ENCODE measurements at places on chromosomes 7 and 10.

DNA sequence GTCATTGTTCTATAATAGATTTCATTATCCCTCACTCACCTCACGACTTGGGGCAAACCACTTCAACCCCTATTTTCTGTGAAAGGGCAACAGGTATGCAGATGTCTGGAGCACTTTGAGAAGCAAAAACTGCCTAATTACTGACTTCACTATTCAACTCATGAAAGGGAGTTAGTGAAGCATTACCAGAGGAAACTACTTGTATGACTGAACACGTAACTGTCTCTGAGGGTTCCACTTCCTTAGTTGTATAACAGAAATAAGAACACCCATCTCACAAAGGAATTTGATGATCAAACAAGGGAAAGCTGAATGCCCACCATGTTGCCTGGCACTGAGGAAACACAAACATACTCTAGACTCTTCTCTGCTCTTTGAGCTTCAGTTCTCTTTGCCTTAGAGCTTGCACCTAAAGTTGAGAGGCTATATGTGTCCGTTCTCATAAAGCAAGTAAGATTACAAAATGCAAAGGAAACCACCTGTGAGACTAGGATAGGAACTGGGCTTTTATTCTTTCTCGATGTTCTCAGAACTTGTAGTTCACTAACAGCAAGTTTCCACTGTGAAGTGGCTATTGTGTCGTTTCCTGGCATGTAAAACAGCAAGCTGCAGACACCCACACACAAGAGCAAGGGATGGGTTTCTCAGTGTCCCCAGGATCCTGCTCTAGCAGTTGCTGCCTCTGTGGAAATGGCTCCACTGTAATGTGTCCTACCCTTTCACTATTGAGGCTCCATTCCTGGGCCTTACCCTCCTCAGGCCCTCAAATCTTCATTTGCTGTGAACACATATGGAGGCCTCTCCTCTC is 2.6 kb downstream of the TMEM243 start:
- DNase-seq = no peak

DNA sequence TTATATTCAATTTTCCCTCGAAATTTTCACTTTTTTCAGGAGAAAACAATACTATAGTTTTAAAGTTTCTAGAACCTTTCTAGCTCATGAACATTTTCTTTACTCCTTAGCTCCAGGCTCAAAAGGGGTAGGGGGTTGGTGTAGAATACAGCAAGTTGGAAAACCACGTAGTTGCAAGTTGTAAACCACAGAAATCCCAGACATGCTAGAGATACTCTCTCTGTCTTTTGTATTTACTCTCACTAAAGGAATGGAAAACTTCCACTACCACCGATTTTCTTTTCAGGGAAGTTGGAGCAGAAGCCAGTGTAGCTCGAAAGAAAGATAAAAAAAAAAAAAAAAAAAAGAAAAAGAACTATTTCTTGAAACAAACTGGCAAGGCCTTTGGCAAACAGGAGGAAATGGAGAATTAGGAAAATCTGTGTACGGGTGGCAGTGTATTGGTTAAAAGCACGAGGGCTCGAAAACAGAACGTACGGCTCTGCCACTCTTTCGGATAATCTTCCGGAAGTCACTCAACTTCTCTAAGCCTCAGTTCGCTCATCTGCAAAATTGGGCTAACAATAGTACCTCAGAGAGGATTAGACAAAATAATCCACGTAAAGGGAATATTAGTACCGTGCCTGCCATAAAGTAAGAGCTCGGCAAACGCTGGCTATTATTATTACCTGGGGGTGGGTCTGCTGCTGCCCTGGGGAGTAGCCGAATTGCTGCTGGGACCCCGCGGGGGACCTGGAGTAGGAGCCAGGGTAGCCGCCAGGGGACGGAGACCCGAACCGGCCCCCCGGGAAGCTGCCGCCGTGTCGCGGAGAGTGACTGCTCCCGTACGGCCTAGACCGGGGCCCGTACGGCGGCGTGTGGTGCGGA is 628 bp downstream of the MPLKIP start:
- no peak for DNase-seq

DNA sequence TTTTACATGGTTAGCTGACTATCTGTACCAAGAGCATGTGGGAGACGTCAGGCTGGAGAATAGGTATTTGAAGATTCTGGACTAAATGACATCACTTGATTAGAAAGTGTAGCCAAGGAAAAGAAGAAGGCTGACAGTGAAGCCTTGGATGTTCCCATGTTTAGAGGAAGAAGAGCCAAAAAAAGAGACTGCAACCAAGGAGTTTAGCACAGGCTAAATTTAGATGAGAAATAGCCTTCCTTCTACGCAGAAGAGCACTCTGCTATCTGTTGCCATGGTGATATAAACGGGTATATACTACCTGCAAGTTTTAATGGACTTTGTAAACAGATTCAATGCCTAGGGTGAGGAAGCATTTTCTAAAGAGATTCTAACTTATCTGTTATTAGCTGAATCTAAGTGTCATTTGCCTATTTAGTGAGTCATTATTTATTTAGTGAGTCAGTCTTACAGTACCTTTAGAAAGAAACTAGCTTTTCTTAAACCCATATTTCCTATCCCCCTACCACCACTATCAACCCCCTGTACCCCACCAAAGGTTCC is 69.8 kb downstream of the CDK6 start:
- DNase-seq = no peak

GRCh38 chr7:149804106-149804505 is 30.7 kb upstream of the ZNF467 start:
- DNase-seq = no peak

DNA sequence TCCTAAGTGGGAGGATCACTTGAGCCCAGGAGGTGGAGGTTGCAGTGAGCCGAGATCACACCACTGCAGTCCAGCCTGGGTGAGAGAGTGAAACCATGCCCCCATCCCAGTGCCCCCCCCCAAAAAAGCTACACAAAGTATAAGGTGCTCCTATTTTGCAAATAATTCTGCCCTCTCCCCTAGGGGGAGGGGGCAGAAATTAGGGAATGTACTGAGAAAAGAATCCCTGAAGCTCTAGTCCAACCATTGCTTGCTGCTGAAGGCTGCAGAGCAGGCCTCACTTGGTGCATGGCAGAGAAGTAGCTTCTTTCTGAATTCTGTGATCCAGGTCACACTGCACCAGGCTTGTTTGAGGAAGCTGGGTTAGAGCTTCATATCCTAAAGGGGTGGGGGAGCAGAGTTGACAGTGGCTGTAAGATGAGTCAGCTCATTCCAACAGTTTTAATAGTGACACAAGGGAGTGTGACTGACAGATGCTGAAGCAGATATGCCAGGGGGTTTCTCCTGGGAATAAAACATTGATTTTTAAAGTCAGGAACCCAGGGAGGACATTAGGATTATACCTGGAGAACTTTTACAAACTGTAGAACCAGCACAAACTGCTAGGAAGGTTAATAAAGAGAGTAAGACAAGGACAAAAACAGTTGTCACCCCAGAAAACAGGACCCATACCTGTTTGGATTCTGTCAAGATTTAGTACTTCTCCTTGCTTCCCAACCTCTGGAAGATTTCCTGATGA is 32.8 kb upstream of the STRIP2 start:
- no peak for DNase-seq

GRCh38 chr7:17043012-17043877 is 161.5 kb upstream of the AGR3 start:
- no peak for DNase-seq
